T-helper 17 cell (primary cell): ENCODE measurements at places on chromosomes 1 and 21. TPM values are rescaled to one million over a fixed set of nuclear protein-coding genes. Genes with fewer than 3 reads are reported as not detected.

MYBPH gene
- total RNA-seq: not detected

CLIC6 gene
- 0.10 TPM for total RNA-seq

ERVH48-1 gene
- total RNA-seq: not detected

KIF26B gene
- total RNA-seq: not detected

DHRS3 gene
- 31.0 TPM for total RNA-seq

CD1E gene
- not detected for total RNA-seq

TMPRSS3 gene
- 4.5 TPM for total RNA-seq

CD247 gene
- 265 TPM for total RNA-seq

GRCh38 chr1:93607814-93608186 lies 73.8 kb downstream of the BCAR3 start:
- DNase-seq: no peak

GRCh38 chr1:114482585-114482984 lies 28.4 kb downstream of the TRIM33 start:
- no peak for DNase-seq

- no peak for DNase-seq
Observed at GRCh38 chr1:56535362-56535761, 44.0 kb downstream of the PLPP3 start.

- DNase-seq: no peak
Observed at GRCh38 chr21:44816761-44817505, 929 bp downstream of the SUMO3 start.

- no peak for DNase-seq
Observed at GRCh38 chr1:221902961-221903360, 161.1 kb upstream of the DUSP10 start.

DNA sequence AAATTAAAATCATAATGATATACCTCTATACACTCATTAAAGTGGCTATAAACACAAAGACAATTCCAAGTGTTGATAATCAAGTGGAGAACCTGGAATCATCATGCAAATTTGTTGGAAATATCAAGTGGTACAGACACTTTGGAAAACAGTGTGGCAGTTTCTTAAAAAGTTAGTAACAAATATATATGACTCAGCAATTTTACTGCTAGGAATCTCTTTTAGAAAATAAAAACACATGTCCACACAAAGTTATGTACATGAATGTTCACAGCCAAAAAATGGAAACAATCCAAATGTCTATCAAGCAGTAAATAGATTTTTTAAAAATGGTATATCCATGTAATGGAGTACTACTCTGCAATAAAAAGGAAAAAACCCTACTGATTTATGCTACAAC lies 375.6 kb downstream of the HLX start:
- DNase-seq: no peak

- no peak for DNase-seq
Observed at GRCh38 chr1:113701429-113701828, 57.9 kb downstream of the PHTF1 start.

GRCh38 chr1:46802081-46802480 lies 3.2 kb downstream of the CYP4B1 start:
- no peak for DNase-seq

GRCh38 chr1:53115403-53116306 lies 26.8 kb downstream of the SLC1A7 start:
- DNase-seq: no peak
